ENCODE measurements at places on chromosomes 7 and 10.
A peak's percentile ranks its signal among the peaks of the same experiment; 100 is the strongest.

- no peak for DNase-seq
Observed at GRCh38 chr10:30606313-30606712, 23.2 kb downstream of the LYZL2 start.

DNA sequence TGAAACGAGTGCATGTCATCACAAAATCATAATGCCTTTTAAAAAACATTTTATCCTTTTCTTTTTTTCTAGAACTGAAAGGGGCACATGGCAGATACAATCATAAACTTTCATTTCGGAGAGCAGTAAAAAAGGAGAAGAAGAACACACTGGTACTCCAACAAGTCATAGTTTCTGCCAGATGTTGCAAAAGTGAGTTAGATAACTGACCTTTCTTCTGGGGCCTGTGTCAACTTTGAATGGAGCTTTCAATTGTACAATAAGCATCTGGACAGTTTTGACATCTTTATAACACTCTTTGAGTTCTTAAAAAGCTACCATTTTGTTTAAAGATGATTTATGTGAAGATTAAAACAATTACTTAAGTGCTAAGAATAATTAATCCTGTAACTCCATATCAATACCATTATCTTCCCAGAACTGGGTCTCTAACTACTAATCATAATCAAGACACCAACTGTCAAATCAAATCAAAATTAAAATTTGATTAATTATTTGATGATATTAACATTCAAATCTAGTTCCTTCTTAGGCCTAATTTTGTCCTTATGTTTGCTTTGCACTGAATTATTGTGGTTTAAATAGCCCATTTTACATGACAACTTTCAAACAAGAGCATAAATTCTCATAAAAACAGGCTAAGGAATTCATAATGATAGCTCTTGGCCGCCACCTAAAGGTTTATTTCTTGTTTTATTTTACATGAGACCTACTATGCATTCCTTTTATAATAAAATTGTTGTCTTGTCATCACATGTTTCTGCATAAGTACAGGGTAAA, 19.5 kb upstream of the ITGB8 start:
- no peak for DNase-seq

- no peak for DNase-seq
Observed at GRCh38 chr7:18792871-18793595, 297.5 kb downstream of the HDAC9 start.

DNA sequence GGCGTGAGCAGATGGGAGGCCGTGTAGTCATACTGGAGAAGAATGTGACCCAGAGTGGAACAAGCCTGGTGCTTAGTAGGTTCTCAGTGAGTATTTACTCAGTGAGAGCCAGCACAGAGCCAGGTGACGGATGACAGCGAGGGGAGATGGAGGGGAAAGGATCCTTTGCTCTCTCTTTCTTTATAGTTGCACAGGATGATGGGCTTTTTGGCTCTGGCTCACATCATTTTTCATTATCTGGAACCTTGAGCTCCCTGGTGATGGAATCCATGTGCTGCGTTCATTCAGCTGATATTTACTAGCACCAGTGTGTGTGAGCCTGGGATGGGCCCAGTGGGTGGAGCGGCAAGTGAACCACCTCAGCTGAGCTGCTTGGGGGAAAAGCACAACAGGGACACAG, 17.2 kb downstream of the BTBD16 start:
- no peak for DNase-seq

GRCh38 chr7:11212080-11212711, 238.5 kb downstream of the PHF14 start:
- DNase-seq: peak; percentile 32

Data from AG09309 (cell line).